ENCODE measurements at places on chromosomes 7 and 10.

DNA sequence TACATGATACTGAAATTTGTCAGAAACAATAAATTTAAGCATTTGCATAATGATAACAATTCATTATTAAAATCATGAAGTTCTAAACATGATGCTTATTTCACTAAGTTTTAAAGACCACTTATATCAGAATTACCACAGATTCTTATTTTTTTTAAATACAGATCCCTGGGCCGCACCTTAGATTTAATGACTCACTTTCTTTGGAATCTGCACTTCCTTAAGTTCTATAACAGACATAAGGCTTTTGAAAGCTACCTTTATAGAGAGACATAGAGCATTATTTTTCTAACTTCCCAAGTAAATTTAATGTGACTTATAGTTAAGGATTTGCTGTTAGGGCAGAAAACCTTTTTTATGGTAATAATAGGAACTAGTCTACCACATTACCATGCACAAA, 214.9 kb downstream of the IPMK start:
- no peak for DNase-seq

- DNase-seq = no peak
These were observed 143.0 kb downstream of the ARHGAP22 start for GRCh38 chr10:48461623-48462481.

DNA sequence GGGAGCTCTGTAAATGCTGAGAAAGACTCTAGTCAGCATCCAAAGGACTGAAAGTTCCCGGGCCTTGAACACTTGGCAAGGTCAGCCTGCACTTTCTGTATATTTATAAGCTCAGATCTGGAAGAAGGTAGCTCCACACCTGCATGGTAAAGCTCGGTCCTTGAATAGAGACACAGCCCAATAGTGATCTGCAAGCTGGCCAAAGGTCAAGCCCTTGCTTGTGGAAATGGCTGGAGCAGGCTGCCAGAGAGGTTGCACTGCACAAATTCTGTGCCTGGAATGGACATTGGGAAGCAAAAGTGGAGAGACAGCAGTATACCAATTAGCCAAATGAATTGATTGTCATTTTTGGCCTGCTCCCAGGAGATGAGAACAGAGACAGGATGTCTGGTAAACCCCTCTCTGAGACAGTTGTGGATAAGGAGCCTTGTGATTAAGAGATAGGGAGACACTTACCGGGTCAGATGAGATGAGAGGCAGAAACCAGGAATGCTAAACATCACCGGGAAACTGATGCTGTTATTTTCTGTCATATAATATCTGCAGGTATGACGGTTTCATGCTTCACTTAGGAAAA, 8.0 kb upstream of the FRA10AC1 start:
- DNase-seq = no peak

DNA sequence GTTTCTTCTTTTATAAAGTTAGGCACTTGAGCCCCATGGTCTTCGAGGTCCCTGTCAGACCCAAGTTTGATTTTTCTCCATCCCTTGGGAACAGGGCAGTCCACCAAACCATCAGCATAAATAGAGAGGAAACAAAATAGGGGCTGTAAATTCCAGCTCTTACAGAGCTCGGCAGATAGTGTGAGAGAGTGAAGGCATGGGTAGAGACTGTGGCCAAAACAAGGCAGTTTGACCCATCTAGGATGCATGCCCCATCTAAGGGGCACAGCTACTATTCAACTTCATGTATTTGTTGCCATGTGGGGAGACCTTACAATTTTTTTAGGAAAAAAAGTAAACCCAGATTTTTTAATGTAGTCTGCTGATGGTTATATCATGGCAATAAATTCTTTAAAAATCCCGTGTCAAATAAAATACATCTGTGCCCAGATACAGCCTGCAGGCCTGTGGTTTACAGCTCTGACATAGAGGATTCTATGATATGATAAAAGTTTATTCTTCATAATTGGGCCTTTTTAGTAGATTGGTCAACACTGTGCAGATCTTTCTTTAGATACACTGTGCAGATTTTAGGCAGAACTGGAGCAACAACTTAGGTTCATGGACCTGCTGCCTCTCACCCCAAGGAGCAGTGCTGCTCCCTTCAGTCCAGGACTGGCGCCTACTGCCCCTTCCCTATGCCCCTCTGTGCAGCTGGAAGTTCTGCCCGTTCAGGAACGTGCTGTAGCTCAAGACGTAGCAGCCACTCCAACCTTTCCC, 5.3 kb downstream of the PPP1R3C start:
- DNase-seq = no peak

DNA sequence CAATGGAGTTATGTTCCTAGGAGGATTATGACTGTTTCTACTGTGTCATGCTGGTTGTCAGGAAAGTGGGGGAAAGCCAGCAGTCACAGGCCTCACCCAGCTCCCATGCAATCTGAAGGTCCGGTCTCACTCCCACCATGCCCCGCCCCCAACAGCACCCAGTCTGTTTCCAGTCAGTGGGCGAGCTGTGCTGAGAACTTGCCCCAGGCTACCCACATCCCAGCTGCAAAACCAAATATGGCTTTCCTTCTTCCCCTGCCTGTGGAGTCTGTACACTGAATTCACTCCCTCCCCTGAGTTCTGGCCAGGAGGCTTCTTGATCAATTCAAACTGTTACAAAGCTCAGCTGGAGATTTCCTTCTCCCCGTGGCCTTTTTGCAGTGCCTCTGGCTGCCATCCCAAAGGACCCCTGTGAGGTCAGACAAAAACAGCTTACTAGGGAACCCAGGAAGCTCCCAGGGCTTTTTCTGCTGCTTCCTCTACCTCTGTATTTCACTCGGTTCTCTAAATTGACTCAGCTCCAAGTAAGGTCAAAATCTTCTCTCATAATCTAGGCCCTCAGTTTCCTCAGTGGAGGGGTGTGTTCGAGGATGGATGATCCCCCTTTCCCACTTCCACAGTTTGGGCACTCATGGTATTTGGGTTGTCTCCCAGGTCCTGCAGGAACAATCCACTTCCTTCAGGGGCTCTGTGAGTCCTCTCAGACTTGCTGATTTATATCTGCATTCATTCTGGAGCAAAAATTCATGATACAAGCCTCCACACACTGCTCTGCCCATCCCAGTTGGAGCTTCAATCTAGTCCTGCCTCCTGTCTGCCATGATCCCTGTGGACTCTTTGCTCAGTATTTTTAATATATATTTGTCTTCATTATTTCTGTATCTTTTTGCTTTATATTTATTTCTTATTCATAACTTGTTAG, 205.5 kb downstream of the SEMA3D start:
- DNase-seq = no peak

GRCh38 chr7:159192725-159193453, 48.2 kb upstream of the VIPR2 start:
- no peak for DNase-seq

DNA sequence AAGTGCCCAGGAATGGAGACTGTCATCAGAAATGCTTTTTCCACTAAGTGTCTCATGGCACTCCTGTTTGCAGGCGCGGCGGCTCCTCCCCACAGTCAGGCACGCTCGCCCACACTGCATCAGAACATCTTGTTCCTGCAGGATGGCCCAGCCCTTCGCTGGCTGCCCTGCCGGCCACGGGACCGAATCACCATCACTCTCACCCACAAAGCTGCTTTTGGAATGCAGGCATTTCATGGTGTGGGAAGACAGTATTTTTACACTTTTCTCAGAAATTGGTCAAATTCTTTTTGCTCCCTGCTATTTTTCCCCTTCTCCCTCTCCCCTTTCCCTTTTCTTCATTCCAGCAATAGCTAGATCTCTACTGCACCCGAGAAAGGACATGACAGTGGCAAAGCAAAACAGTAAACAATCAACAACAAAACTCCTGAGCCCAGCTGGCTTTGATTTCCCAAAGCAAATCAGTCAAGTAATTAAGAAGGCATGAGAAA, 176.1 kb upstream of the TNS3 start:
- no peak for DNase-seq

- no peak for DNase-seq
These were observed 678.1 kb downstream of the ANKRD7 start for GRCh38 chr7:118902600-118902999.

GRCh38 chr10:80276335-80276734, 13.1 kb downstream of the MAT1A start:
- no peak for DNase-seq

GRCh38 chr10:35517431-35518181, 87.5 kb upstream of the GJD4 start:
- no peak for DNase-seq

- no peak for DNase-seq
These were observed 21.3 kb downstream of the TSPAN15 start for GRCh38 chr10:69472544-69472943.

- DNase-seq = no peak
These were observed 254.4 kb downstream of the ANKRD7 start for GRCh38 chr7:118478931-118479330.

- no peak for DNase-seq
These were observed 76.7 kb downstream of the EZH2 start for GRCh38 chr7:148807436-148807835.

- no peak for DNase-seq
These were observed 59.1 kb downstream of the CSTF2T start for GRCh38 chr10:51640120-51640819.

DNA sequence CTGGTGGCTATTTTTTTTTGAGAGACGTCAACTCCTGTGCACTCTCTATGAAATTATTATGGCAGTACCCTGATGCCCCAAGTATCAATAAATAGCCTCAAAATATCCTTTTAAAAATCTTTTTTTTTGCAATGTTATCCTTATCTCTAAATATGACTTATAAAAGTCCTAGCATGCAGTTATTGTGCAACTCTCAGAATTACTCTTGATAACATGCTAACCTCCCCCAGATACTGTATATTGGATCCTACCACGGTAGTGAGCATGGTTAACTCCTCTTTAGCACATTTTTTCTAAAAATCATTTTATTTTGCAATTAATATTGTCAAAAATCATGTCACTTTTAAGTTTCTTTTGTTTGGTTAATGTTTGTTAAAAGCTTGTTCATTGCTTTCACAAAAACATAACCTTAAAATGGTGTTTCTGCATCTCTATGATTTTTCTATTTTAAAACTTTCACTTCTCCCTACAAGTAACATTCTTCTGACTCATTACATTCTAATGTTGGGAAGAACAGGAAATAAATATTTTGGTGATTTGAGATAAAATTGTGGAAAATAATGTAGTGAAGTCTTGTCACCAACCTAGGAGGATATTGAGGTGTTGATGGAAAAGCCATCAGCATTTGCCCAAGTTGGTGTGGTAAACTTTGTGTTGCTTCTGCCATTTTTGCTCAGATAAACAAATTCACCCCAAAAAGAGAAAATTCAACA, 42.1 kb upstream of the ADRA2A start:
- no peak for DNase-seq

DNA sequence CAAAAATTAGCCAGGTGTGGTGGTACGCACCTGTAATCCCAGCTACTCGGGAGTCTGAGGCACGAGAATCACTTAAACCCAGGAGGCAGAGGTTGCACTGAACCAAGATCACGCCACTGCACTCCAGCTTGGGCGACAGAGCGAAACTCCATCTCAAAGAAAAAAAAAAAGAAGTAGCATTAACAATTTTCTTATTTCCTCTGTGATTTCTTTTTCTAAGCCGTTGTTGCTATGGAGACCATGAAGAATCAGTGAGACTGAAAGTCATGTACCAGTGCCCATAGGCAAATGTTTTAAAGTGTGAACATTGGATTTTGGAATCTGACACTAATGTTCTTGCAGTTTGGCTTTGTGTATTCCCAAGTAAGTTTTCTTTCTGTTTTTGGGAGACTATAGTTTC, 18.4 kb upstream of the MAP3K8 start:
- DNase-seq = no peak

DNA sequence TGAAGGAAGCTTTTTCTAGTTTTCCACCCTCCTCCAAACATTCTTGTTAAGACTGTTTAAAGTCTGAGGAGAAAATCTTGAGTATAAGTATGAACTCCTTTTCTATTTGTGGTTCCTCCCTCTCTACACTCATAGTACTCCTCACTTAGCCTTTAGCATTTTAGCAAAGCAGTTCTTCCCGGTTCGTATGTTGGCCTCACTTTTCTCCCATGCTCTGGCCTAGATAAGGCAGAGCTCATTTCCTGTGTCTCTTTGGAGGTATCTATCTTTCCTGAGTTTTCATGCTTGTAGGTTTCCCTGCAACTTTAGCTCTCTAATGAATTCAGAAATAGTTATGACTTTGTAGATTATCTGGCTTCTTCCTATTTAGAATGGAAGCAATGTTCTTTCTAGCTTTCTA, 5.9 kb upstream of the OR2F1 start:
- DNase-seq = no peak

DNA sequence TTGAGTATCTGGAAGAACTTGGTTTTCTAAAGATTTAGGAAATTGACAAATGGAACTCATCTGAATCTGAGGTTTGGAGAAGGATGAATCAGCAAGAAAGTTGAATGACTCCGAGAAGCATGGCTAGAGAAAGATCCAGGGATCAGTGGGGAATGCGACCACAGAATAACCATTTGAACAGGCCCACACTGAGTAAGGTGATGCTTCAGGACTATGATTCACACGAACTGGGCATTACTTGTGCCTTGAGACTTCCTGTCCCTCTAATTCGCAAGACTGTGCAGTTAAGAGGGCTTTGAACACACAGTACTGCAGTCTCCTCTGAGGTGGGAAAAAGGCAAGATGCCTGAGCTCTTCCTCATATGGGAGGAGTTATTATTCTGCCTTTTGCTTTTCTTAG, 395.5 kb upstream of the POM121L12 start:
- DNase-seq = no peak

DNA sequence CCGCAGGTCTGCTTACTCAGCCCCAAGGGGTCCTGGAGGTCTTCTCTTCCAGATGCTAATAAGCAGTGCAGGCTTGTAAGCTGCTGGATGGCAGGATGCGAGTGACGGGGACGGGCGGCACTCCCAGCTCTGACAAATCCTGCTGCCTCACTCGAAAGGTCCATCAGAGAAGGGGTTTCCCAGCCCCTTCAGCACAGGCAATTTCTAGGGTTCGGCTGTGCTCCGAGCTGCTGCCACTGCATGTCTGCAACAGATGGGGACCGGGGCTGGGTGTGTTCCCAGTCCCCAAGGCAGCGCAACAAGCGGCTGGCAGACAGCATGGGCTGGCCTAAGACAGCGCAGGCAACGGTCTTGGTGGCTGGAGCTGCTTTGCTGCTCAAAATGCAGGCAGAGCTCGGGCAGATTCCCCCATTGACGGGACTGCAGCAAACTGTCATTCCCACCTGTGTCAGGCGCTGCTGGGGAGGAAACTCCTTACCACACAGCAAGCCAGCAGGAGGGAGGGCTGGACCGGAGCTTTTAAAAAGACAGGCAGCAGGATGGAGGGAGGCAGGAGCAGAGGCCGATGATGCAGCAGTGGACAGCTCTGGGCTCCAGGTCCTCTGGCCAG, 62.4 kb downstream of the PRKAG2 start:
- DNase-seq = no peak

GRCh38 chr10:58048936-58049335, 218.8 kb downstream of the IPMK start:
- DNase-seq = no peak

- DNase-seq = no peak
These were observed 3.2 kb upstream of the DGKB start for GRCh38 chr7:14905764-14906163.

GRCh38 chr10:2979306-2979705, 88.0 kb upstream of the PFKP start:
- no peak for DNase-seq
